COLO829 (cell line): ENCODE measurements at places on chromosomes 6 and 20.

- DNase-seq = no peak
Measured at GRCh38 chr6:6891949-6892461, 215.8 kb upstream of the RREB1 start.

DNA sequence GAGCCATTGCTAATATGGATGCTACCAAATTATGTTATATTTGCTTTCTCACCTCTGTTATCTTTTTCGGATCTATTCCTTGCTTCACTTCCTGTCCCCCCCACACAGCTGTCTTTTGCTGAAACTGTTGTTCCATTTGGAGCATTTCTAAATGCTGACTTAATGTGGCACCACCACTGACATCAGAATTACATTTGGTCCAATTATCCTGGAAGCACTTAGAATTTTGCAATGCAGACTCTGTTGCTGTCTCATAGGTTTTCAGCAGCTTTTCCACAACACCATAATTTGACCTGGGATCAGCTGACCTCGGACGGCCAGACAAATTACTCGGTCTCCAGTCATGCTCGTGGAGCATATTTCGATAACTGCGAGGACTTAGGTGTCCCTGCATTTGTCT is 12.8 kb downstream of the KIAA0408 start:
- DNase-seq = no peak

DNA sequence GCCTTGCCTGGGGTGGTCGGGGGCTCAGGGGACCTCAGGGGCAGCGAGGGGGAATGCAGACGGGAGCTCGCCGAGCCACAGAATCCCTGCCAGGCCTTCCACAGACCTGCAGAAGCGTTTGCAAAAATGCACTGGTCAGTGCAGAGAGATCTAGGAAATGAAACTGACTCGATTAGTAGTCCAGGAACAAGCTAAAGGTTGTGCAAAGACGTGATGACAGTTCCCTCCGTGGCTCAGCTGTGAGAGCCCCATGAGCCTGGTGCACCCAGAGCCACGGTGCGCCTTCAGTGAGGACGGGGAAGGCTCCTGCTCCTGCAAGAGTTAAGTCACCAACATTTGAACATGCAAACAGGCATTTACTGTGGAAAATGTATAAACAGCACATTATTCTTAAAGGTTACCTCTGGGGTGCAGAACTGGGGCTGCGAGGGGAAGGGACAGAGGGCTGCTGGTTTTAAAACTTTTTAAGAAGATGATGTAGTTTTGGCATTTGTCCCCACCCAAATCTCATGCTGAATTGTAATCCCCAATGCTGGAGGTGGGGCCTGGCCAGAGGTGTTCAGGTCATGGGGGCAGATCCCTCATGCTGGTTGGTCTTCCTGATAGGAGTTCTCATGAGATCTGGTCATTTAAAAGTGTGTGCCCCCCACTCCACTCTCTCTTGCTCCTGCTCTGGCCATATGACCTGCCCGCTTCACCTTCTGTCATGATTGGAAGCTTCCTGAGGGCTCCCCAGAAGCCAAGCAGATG is 147.3 kb downstream of the DLL1 start:
- DNase-seq = no peak

- DNase-seq = no peak
Measured at GRCh38 chr6:39381550-39382140, 59.1 kb upstream of the KCNK16 start.

GRCh38 chr6:52019092-52019491 is 68.3 kb downstream of the PKHD1 start:
- no peak for DNase-seq

DNA sequence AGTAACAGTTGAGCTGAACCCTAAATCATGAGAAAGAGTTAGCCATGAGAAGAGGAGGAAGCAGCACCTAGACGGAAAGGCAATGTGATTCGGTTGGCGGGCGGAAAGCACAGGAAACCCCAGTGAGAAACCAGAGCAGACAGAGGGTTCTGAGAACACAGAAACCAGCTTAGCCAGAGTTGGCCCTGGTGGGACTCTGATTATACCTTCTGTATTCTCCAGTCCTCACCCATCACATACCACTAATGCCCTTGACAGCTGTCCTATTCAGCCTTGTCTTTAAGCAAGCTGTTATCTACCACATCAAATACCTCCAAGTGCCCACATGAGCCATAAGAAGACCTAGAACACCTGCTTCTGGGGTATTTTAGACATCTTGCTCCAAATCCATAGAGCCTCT is 58.9 kb upstream of the LRRC1 start:
- DNase-seq = no peak

DNA sequence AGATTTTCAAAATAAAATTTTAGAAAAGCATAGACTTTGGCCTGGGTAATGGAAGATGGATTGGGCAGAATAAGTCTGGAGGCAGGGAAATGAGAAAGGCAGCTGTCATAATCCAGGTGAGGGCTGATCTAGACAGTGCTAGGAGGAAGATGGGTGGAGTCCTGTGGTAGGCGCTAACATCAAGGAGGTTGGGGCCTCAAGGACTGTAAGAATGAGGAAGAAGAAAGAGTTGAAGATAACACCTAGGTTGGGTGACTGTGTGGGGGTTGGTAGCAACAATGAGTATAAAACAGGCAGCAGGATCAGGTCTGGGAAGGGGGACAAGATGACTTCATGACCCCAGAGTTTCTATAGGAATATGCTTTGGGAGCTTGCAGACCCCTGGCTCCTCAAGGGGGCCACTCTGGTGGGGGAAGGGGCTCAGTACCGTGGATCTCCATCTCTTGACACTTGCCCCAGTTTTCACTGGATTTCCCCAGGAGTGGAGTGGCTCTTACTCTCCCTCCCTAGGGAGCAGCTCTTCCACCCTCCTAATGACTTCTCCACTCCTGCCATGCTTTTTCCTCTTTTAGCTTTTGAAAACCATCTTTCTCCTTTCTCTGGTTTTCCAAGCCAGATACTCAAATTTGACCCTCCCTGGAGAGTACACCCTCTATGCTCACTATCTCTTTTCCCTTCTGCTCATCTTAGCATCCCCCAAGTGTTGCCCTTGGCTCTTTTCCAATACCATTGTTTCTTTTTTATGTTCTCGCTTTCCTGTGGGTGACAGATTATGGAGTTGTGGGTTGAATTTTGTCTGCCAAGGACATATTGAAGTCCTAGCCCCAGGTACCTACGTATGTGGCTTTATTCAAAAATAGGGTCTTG is 14.8 kb downstream of the TRIM31 start:
- DNase-seq = no peak

DNA sequence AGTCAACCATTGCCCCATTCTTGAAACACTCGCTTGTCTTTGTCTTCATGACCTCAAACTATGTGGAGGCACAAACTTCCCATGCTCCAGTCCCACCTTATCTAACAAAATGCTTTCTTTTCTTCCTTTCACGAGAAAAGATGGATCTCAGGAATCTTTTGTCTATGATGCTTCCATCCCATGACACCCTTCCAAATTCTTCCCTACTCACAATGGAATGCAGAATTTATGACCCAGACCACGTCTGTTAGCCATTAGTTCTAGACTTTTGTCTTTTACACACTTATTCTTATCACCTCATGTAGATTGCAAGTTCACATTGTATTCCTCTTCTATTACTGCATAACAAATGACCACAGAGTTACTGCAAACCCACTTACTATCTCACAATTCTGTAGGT is 24.2 kb upstream of the LAMP5 start:
- DNase-seq = no peak

DNA sequence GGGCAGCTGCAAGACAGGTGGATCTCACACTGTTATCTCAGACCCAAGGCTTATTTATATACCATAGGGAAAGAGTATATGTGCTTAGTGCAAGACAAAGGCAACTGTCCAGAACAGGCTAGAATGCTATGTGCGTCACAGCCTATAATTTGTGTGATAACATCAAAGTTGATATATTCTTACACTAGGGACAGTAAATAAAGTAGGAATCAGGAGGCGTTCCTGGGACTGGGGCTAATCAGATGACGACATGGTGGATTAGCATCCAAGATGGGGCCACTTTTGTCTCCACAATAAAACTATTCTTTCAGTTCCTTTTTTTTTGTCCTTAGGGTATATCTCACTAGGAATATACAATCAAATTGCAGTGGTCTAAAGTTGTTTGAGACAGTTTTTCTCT is 54.9 kb upstream of the IER3 start:
- DNase-seq = peak; percentile 30

DNA sequence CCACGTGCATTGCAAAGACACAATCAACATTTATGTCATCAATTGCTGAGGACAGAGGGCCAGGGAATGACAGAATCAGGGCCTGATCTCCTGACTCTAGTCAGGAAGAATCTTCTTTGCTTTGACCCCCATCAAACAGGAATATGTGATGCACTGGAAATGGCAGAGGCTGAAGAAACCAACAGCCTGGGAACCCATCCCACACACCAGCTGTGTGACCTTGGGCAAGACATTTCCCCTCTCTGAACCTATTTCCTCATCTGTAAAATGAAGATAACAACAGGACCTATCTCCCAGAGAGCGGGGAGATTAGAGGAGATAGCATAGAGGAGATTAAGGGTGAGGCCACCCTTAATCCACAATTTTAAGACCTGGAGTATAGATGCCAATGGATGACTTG is 1.5 kb downstream of the HNF4A start:
- no peak for DNase-seq

DNA sequence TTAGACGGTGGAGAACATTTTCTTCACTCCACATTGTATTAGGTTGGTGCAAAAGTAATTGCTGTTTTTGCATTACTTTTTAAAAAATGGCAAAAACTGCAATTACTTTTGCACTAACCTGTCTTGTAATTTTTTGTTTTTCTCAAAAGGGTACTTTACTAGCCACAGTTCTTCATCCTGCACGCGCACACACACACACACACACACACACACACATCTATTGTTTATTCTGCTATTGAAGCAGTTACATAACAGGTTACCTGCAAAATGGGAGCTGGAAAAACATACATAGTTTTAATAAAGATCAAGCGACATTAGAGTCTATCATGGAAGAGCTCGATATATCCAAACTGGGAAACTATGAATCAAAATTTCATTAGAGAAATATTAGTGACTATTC is 235.2 kb downstream of the SIM1 start:
- no peak for DNase-seq

DNA sequence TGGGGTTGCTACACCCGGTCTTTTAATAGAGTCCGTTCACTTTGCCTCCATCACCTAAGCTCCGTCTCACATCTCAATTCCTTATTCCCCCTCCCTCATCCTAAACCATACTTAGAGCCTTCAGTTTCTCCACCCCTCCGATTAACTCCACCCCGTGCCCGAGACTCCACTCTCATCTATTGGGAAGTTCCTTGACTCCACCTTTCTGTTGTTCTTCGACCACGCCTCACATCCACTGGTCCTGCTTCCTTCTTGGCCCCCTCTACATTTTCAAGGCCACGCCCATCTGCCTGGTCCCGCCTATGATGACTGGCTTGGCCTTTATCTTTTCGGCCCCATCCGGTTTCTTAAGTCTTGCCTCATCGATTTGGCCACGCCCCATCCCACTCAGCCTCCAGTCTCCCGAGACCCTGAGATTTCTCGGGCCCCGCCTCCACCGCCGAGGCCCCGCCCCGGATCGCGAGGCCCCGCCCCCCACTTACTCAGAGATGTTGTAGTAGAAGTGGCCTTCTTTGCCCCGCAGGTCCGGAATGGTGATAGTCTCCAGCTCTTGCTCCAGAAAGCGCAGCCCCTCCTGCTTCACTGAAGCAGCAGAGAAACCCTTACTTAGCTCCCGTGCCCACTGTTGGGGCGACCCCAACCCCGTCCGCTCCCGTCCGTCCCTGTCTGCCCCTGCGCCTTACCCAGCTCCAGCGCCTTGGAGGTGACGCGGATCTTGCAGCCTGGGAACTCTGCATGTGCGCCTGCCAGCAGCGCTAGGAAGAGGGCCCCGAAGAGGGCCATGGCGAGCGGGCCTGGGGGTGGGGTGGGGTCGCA is 1.1 kb downstream of the PLTP start:
- peak; percentile 100 for DNase-seq

GRCh38 chr20:18802012-18802634 is 11.5 kb upstream of the SCP2D1 start:
- DNase-seq = no peak

DNA sequence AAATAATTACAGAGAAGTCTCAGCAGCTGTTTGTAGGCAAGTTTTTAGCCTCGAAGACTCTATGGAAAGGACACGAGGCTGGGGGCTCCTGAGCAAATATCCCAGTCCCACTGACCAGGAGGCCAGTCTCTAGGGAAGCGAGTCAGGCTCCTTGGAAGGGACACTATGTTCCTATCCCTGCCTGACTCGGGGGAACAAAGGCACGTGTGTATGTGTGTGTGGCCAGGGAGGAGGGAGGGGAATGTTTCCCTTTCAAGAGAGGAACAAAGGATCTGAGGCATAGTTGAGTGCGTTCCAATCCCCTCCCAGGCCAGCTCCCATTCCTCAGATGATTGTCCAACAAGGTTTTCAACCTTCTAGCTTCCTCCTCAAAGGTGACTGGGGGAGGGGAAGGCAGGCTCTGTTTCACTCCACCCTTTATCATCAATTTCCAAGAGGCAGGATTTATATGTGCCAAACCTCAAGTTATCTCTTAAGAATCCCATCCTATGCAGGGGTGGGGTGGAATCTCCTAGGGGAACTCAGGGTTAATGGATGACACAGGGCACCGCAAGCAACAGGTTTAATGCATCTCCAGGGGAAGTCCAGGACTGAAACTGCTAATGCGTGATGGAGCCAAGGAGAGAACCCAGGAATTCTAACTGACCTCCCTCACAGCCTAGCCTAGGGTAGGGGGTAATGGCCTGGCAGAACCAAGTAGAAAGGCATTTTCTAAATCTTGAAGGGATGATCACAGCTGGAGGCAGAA is 9.9 kb downstream of the BCL2L1 start:
- DNase-seq = peak; percentile 96

DNA sequence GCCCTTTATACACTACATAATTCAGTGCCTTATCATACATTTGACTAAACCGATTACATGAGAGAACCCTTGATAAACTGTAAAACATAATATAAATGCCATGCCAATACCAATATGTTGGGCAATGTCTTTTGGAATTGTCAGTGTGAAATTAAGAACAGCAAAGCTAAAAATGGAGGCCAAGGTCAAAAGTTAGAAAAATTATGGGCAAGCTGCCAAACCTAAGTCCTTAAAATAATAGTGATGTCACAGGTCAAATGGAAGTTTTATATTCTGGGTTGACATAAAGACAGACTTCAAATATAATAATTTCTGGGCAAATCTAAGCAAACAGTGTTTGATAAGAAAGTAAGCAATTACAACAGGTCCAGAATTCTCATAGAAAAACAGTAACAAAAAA is 696.7 kb downstream of the RNF144B start:
- no peak for DNase-seq

DNA sequence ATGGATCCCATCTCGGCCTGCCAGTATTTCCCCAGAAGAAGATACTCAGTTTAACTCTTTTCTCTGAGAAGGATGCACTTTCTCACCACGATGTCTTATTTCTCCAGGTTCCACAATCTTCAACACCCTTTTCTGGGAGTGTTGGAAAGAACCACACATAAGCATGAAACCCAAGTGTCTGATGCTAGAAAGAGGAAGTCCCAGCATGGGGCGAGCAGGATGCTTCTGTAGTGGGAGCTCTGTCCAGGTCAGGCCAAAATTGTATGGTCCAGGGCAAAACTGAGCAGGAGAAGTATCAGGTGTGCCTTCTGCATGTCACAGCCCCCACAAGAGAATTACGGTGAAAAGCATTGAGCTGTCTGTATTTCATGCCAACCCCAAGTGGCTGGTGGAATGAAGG is 11.0 kb downstream of the TREM1 start:
- no peak for DNase-seq
